Fibroblast of lung (primary cell): ENCODE measurements at places on chromosomes 13 and 19.
A peak's percentile ranks its signal among the peaks of the same experiment; 100 is the strongest.

- DNase-seq, result peak; percentile 36
Observed at GRCh38 chr13:109412283-109412901, 374.0 kb downstream of the IRS2 start.

- no peak for DNase-seq
Observed at GRCh38 chr19:4573682-4574081, 14.2 kb upstream of the SEMA6B start.

GRCh38 chr19:4811328-4812131 lies 20.0 kb downstream of the TICAM1 start:
- peak; percentile 53 for DNase-seq

DNA sequence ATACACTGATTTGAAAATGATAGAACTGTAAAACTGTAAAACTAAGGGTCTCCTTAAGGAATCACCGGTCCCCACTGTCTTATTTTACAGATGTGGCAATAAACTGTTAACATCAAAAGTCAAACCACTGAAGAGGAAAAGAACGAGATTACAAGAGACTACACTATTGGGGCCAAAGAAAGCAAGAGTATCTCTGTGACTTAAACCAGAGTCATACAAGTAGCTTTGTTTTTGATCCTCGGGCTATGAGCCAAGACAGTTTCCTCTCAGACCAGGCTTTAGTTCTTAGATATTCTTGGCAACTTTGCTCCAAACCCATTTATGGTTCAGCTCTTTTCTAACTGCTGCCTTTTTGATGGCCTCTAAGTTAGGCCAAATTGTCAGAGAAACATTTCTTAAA lies 113.8 kb downstream of the TBC1D4 start:
- peak; percentile 93 for DNase-seq

GRCh38 chr19:38228491-38229439 lies 4.7 kb upstream of the DPF1 start:
- no peak for DNase-seq

GRCh38 chr13:30128591-30128990 lies 178.8 kb downstream of the KATNAL1 start:
- DNase-seq, result no peak

GRCh38 chr13:84553227-84553626 lies 671.0 kb upstream of the SLITRK1 start:
- DNase-seq, result no peak

- DNase-seq, result no peak
Observed at GRCh38 chr13:77349365-77349764, 22.5 kb upstream of the MYCBP2 start.

DNA sequence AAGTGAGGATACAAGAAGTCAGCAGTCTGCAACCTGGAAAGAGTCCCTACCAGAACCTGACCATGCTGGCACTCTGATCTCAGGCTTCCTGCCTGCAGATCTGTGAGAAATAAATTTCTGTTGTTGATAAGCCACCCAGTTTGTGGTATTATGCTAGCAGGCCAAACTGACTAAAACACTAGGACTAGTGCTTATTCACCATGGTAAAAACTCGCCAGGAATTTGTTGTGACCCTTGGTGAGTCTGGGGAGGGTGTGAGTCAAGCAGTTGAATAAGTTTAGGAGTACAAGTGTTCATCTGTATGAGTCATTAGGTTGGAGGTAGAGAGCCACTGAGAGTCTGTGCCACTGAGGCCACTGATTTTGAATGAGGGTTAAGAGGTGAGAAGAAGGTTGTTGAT lies 3.6 kb downstream of the ZIK1 start:
- no peak for DNase-seq

DNA sequence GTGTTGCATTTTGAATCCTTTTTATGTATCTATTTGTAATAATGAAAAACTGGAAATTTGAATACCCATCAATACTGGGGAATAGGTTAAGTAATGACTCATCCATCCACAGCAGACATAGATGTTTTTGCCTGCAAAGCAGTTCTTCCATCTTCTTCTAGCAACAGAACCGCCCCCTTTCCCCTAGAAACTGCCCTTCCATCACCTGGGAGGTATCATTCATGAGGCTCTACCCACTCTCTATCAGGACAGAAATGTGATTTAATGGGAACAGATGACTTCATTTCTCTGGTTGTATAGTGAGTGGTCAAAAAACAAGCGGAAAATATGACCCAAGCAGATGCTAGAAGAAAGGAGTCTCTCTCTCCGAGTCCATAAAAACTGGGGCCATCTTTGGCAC lies 532.8 kb downstream of the UQCRFS1 start:
- DNase-seq, result no peak

DNA sequence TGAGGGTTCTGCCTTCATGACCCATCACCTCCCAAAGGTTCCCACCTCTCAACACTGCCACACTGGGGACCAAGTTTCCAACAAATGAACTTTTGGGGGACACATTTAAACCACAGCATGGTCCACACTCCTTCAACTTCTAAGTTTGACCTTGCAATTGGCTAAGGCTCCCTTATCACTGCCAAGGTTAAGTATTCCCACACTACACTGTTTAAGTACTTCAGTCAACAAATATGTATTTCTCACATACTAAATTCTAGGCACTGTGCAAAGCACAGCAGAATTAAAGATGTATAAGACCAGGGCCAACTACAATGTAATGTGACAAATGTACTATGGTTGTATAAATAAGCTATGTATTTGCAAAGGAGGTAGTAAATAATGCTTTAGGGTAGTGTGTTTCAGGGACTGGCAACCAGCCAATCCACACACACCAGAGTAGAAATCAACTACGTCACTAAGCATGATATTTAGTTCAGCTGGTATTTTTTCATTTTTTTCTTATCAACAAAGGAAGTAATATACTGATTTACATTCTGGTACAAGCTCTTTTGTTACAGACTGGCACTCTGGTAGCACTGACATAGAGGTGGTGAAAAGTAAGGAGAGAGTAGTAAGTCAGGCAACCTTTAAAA lies 12.2 kb downstream of the NUFIP1 start:
- DNase-seq, result no peak

DNA sequence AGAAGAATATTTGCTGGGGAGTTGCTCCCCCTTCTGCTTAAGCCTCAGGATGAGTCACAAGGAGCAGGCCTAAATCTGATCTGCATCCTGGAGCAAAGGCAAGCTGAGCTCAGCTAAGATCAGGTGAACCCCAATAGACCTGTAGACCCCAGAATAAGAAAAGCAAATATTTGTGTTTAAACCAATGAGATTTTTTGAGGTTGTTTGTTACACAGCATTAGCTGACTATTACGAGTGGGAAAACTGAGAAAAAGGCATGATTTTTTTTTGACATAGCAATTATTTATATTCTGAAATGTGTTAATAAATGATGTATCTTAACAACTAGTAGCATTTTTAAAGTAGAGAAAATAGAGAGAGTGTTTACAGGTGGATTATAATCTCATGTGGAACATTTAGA lies 45.1 kb downstream of the ADGRE3 start:
- DNase-seq, result no peak

DNA sequence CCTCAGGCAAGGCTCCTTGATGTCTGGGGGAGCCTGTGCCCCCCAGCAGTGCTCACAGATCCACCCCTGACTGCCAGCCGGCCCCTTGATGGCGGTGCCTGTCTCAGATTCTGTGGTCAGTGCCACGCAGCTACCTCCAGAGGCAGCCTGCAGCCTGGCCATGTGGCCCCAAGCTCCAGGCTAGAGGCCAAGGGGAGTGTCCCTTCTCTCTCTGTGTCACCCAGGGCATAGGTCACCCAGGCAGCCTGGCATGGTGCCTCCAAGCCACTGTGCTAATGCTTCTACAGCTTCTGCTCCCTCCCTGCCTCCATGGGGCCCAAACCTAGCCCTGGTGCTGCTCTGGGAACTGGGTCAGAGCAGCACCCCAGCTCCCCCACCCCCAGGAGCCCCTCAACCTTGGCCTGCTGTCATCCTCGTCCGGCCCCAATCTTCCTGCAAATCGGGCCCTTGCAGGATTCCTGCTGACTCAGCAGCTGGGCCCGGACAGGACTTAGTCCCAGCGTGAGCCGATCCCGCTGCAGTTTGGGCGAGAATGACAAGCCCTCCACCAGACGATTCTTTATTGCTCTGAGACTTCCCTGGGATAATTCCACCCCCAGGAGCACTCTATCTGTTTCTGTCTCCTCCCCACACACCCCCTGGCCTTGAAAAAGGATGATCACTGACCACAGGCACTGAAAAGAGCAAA lies 2.8 kb upstream of the ARL11 start:
- DNase-seq, result peak; percentile 64
